Activated CD4-positive, alpha-beta memory T cell treated with anti-CD3 and anti-CD28 coated beads, Interleukin-2, amount 10 ng/mL, durations not matched to agents 7 days and 5 days (primary cell): ENCODE measurements at places on chromosomes 7 and 10.

DNA sequence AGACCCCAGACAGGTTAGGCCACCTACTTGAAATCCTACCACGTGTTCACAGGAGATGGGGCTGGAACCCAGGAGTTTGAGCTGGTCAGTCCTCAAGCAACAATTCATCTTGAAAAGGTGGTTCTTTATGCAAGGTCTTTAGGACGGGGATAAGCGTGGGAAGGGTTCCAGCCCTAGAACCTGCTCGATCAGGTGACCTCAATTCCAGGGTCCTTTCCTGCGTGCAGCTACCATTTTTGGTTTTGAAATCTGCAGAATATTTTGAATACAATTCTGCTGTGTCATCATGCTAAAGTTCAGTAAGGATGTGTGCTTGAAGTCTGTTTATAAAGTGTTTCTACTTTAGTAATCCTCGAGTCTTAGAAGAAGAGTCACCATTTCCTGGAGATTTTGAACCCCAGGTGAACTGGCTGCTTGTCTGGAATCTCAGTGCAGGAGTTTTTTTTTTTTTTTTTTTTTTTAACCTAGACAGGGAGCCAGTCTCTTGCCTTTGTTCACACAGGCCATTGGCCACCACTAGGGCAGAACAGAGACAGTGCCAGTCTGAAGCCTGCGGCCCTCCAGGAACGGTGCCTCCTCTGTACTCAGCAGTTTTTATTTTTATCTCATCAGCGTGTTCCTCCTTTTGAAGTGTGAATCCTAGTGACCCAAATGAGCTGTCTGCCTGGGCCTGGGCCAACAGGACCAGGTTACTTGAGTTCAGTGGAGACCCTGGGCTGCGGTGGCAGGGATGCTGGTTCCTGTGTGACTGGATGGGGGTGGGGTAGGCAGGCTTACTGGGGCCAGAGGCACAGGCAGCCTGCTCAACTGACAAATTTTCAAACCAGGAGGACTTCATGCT lies 54.6 kb downstream of the EEPD1 start:
- peaks cover 35% of the 10 kb centered on the region for H3K4me1 ChIP-seq
- no peaks in the 10 kb centered on the region for H3K36me3 ChIP-seq
- no peaks in the 10 kb centered on the region for H3K27me3 ChIP-seq
- no peak overlapping the region for H3K4me3 ChIP-seq
- H3K27ac ChIP-seq: peak overlapping the region; percentile 27

- H3K4me3 ChIP-seq: no peak overlapping the region
- H3K4me1 ChIP-seq: no peaks in the 10 kb centered on the region
- no peak for DNase-seq
- H3K27me3 ChIP-seq: peaks cover 13% of the 10 kb centered on the region
Measured at GRCh38 chr10:77678146-77678545, 40.5 kb upstream of the KCNMA1 start.

- H3K4me3 ChIP-seq: no peak overlapping the region
- peaks cover 3% of the 10 kb centered on the region for H3K36me3 ChIP-seq
- peaks cover 3% of the 10 kb centered on the region for H3K4me1 ChIP-seq
- no peak for DNase-seq
- no peak overlapping the region for H3K27ac ChIP-seq
- peaks cover 8% of the 10 kb centered on the region for H3K27me3 ChIP-seq
Measured at GRCh38 chr10:124156524-124157260, 63.3 kb upstream of the CHST15 start.

- H3K27me3 ChIP-seq: peaks cover 10% of the 10 kb centered on the region
- H3K36me3 ChIP-seq: no peaks in the 10 kb centered on the region
- H3K4me3 ChIP-seq: no peak overlapping the region
- peaks cover 9% of the 10 kb centered on the region for H3K4me1 ChIP-seq
- H3K27ac ChIP-seq: no peak overlapping the region
Measured at GRCh38 chr7:54778166-54778565, 19.2 kb upstream of the SEC61G start.

DNA sequence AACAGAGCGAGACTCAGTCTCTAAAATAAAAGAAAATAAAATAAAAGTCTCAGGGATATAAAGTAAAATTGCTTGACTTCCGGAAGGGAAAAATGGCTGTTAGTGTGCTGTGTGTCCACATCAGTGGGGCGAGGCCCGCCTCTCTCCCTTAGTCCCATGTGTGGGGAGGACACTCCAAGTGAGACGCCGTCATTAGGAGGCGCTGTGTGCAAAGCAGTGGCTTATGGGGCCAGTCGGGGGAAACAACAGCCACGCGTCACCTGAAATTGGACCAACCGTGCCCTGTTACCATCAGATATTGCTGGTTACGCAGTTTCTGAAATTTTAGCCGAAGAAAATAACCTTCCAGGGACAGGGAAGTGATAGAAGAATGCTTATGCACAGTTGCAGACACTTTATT lies 15.8 kb downstream of the SFXN4 start:
- H3K36me3 ChIP-seq: peaks cover 51% of the 10 kb centered on the region
- no peaks in the 10 kb centered on the region for H3K4me1 ChIP-seq
- DNase-seq: no peak
- H3K27me3 ChIP-seq: no peaks in the 10 kb centered on the region
- no peak overlapping the region for H3K4me3 ChIP-seq

DNA sequence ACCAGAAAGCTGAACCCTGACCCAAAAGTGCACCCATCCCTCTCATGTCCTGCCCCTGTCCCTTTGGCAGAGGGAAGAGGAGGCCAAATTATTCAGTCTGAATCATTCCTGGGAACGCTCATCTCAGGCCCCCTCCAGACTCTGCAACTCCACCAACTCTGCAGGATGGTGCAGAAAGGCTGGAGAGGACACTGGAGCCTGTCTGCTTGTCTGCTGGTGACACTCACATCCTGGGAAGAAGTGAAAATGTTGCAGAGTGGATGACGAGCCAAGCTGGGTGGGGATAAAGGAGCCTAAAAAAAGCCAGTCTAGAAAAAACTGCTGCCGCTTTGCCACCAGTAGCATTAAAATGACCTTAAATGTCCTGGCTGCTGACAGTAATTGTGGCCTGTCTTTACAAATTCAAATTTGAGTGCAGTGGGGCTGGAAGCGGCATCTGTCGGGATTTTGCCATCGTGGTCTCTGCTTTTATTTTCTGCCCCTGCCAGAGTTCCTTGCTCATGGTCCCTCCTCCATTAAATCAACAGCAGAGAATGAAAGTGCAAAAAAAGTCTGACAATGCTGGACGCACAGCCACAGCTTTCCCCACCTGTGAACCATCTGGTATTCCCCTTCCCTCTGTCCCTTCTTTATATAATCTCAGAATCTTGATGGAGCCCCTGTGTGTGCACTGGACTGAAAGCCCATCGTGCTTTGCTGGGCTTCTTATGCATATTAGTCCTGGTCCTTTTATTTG lies 63.9 kb downstream of the STK17A start:
- H3K27ac ChIP-seq: peak overlapping the region; percentile 98
- H3K36me3 ChIP-seq: peaks cover 54% of the 10 kb centered on the region
- peak overlapping the region; percentile 73 for H3K4me3 ChIP-seq
- H3K27me3 ChIP-seq: no peaks in the 10 kb centered on the region
- DNase-seq: no peak

DNA sequence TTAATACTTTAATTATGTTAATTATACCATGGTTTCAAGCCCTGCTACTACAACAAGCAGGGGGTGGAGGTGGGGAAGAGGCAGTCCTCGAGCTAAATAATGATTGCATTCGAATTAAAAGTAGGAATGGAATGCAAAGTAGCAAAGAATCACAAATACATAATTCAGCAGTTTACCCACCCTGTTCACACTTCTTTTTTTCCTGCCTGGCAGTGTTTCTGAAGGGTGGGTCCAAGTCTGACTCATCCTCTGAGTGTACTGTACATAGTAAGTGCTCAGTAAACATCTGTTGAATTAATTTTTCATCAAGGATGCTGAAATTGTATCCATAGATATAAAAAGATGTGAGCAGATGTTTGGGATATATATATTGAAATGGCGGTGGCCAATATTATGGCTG lies 778.8 kb downstream of the LRMDA start:
- no peaks in the 10 kb centered on the region for H3K27me3 ChIP-seq
- H3K4me1 ChIP-seq: no peaks in the 10 kb centered on the region
- no peak overlapping the region for H3K4me3 ChIP-seq
- DNase-seq: no peak

- no peak overlapping the region for H3K27ac ChIP-seq
- no peak for DNase-seq
- H3K27me3 ChIP-seq: no peaks in the 10 kb centered on the region
- H3K36me3 ChIP-seq: no peaks in the 10 kb centered on the region
Measured at GRCh38 chr7:131488361-131488760, 68.1 kb downstream of the PODXL start.

- H3K27me3 ChIP-seq: no peaks in the 10 kb centered on the region
- H3K27ac ChIP-seq: peak overlapping the region; percentile 70
- no peak overlapping the region for H3K4me3 ChIP-seq
- peaks cover 46% of the 10 kb centered on the region for H3K4me1 ChIP-seq
- peaks cover 21% of the 10 kb centered on the region for H3K36me3 ChIP-seq
- DNase-seq: no peak
Measured at GRCh38 chr7:141675436-141676215, 26.3 kb downstream of the DENND11 start.

DNA sequence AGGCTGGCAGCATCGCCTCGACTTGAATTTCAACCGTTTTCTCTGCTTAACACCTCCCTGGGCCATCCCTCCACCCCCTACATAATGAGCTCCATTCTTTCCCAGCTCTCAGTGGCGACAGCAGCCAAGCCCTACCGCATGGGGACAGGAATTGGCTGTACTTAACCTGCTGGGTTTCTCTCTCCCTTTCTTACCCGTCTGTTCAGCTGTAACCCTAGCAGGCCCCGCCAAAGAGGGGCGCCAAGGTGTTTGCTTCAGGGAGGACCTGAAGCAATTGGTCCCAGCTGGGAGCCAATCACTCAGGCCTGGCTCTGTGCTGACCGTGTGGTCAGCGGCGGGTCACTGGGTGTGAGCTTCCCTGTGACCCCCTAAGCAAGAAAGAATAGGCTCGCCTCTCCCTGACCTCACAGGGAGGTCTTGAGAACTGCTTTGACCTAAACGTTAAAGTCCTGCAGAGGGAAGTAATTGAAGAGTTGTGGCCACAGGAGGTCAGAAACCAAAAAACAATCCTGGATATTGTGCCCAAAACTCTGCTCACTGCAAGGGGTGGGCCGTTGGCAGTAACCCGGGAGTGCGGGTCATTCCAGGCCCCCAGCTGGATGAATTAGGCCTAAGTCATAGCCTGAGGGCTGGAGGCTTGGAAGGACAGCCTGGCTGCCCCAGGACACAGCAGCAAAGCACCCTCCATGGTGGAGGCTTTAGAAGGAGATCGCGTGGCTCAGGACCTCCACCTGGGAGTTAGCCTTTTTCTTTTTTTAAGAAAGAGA lies 114.6 kb downstream of the ITIH5 start:
- no peaks in the 10 kb centered on the region for H3K36me3 ChIP-seq
- no peak for DNase-seq
- no peak overlapping the region for H3K4me3 ChIP-seq
- H3K4me1 ChIP-seq: no peaks in the 10 kb centered on the region

DNA sequence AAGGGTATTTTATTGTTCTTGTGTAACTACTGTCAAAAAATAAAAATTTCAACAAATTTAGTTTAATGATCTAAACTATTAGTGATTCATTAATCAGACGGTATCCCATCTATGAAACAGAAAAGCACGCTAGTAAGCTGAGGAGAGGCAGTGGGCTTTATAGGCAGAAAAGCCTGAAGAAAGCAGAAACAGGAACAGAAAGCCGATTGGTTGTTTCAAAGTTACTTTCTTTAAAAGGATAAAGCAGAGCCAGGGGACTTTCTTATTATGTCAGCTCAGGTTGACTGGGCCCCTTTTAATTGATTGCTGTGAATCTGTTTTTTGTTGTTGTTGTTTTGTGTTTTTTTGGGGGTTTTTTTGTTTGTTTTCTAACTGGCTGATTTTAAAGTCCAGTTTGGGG lies 105.5 kb downstream of the TES start:
- DNase-seq: no peak
- H3K27me3 ChIP-seq: peaks cover 7% of the 10 kb centered on the region
- peaks cover 13% of the 10 kb centered on the region for H3K4me1 ChIP-seq

DNA sequence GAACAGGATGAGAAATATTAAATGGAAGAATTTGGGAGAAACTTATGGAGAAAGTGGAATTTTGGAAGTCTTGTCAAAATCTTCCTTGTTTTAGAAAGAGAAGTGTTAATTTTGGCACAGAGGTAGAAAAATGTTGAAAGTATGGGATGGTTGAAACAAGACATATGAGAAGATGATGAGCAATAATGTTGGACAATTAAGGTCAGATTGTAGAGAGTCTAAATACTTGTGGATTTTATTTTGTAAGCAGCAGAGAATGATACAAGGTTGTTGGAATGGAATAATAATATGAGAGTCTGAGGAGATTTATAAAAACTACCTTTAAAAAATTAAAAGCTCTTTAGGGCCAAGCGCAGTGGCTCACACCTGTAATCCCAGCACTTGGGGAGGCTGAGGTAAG lies 34.6 kb downstream of the PHTF2 start:
- peaks cover 33% of the 10 kb centered on the region for H3K36me3 ChIP-seq
- H3K27ac ChIP-seq: peak overlapping the region; percentile 41
- peaks cover 64% of the 10 kb centered on the region for H3K4me1 ChIP-seq
- H3K4me3 ChIP-seq: no peak overlapping the region
- no peaks in the 10 kb centered on the region for H3K27me3 ChIP-seq
- no peak for DNase-seq

- H3K27ac ChIP-seq: peak overlapping the region; percentile 96
- H3K4me3 ChIP-seq: no peak overlapping the region
- DNase-seq: no peak
- no peaks in the 10 kb centered on the region for H3K27me3 ChIP-seq
Measured at GRCh38 chr7:66860767-66861166, 60.3 kb upstream of the TMEM248 start.

DNA sequence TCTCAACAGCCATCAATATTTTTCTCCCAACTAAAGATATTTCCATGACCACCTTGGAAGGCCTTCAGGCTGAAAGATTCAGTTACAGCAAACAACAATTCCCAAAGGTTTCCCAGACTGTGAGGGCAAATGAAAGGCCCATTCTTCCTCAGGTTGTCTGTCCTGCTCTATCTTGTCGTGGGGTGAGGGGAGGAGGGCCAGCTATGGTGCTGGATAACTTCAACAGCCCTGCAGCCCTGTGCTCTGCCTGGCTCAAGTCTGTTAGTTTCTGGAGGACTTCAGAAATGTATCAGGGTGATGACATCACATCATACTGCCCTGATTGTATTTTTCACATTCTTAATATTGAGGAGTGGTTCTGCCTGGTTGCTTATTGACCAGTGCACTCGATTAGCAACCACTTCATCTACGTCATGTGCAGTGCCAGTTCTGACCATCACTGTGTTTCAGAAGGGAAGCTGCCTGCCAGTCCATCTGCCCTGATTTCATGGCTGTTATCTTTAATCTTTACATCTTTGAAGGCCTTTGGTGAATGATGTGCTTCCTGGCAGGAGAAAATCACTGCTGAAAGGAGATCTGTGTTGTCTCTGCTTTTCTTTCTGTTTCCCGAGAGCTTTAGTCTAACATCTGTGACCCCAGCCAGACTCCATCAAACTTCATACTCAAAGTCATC lies 135.5 kb downstream of the NRF1 start:
- no peaks in the 10 kb centered on the region for H3K4me1 ChIP-seq
- no peak for DNase-seq
- H3K4me3 ChIP-seq: no peak overlapping the region
- H3K27ac ChIP-seq: no peak overlapping the region

GRCh38 chr10:7449063-7449695 lies 38.3 kb upstream of the SFMBT2 start:
- DNase-seq: no peak
- no peak overlapping the region for H3K4me3 ChIP-seq
- H3K27ac ChIP-seq: no peak overlapping the region

GRCh38 chr10:33095867-33096815 lies 138.1 kb upstream of the ITGB1 start:
- no peaks in the 10 kb centered on the region for H3K27me3 ChIP-seq
- H3K4me1 ChIP-seq: peaks cover 50% of the 10 kb centered on the region
- no peak overlapping the region for H3K4me3 ChIP-seq
- DNase-seq: no peak
- H3K36me3 ChIP-seq: peaks cover 58% of the 10 kb centered on the region

GRCh38 chr10:132507956-132508490 lies 29.6 kb upstream of the INPP5A start:
- no peak overlapping the region for H3K27ac ChIP-seq
- no peaks in the 10 kb centered on the region for H3K4me1 ChIP-seq
- H3K4me3 ChIP-seq: no peak overlapping the region
- no peak for DNase-seq
- H3K27me3 ChIP-seq: no peaks in the 10 kb centered on the region
